ENCODE measurements at places on chromosomes 1 and 21.

GRCh38 chr1:245853291-245853690 is 653.8 kb downstream of the SMYD3 start:
- no peak for DNase-seq

- no peak for DNase-seq
Measured at GRCh38 chr1:203170625-203171330, 4.8 kb downstream of the MYBPH start.

DNA sequence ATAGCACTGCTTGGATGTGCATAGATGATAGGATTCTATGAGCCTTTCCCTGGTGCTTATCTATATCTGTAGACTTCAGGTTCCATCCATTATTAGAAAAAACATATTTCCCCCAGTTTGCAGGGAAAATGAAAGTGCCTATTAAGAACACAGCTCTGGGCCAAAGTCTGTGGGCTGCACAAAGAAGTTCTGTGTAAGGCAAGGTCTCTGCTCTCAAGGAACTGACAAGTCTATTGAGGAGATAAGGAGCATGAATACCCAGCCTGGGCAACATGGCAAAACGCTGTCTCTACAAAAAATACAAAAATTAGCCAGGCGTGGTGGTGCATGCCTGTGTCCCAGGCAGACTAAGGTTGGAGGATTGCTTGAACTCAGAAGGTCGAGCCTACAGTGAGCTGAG is 22.3 kb upstream of the SDE2 start:
- no peak for DNase-seq

DNA sequence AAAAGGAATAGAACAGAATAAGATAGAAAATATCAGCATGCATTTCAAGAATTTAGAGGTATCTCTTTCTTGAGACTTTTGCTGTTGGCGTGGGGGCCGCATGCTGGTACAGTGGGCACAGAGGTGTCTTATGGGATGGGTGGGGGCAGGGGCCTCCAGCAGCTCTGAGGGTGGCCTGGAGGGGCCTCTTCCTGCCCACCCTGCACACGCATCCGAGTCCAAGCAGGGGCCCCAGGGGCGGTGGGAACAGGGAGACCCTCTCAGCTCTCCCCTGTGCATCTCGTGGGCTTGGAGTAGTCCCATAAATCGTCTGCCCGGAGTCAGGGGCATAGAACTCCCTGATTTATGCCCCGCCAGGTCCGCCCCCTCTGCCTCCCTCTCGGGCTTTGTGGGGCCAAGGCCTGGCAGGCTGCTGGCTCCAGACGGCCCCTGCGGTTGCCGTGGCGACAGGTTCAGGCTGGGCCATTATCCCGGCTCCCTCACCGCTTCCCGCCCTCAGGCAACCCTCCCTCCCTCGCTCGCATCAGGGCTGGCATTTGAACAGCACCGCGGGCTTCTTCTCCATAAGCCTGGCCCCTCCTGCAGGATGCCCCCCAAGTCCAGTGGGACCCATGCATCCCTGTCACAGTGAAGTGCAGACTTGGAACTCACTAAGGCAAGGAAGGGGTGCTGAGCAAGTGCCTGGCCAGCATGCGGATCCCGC is 133.2 kb upstream of the ZBTB40 start:
- no peak for DNase-seq

GRCh38 chr1:221458447-221459156 is 283.3 kb downstream of the DUSP10 start:
- DNase-seq: no peak

DNA sequence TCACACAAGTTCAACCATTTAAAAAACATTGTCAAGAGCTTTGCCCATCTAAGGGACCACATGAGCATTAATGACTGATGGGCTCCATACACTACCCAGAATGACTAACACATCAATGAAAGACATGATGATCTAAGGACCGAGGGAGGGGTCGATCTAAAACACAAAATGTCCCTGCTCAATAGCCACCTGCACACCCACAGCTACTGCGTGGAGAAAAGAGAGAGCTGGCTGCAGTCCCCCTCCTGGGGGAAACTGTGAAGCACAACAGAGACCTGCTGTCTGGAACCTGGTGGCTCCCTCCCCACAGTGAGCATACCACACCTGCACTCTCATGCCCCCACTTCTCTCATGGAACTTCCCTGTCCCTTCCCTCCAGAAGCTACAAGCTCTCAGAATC is 130.1 kb upstream of the ERG start:
- no peak for DNase-seq

GRCh38 chr1:53576381-53576801 is 117.2 kb downstream of the DMRTB1 start:
- DNase-seq: no peak

DNA sequence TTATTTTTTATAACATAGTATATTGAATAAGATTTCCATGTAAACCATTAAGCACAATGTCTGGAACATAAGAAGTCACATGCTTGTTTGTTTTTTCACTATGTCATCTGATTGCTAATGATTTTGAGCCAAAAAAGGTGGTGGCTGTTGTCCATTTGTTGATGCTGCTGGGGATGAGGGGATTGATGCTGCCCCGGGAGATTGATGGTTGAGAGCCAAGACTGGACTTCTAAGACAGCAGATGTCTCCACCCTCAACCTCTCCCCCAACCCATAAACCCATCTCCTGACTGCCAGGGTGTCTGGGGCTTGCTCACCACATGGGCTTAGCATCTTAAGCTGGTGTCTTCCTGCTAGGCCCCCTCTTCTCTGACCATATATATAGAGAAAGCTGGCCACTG is 35.8 kb upstream of the CD34 start:
- DNase-seq: no peak

- peak; percentile 41 for DNase-seq
Measured at GRCh38 chr1:27332536-27333281, 9.1 kb upstream of the SYTL1 start.

GRCh38 chr1:18237371-18237770 is 129.8 kb downstream of the IGSF21 start:
- no peak for DNase-seq

- DNase-seq: peak; percentile 20
Measured at GRCh38 chr1:21508580-21509350, 458 bp upstream of the ALPL start.

DNA sequence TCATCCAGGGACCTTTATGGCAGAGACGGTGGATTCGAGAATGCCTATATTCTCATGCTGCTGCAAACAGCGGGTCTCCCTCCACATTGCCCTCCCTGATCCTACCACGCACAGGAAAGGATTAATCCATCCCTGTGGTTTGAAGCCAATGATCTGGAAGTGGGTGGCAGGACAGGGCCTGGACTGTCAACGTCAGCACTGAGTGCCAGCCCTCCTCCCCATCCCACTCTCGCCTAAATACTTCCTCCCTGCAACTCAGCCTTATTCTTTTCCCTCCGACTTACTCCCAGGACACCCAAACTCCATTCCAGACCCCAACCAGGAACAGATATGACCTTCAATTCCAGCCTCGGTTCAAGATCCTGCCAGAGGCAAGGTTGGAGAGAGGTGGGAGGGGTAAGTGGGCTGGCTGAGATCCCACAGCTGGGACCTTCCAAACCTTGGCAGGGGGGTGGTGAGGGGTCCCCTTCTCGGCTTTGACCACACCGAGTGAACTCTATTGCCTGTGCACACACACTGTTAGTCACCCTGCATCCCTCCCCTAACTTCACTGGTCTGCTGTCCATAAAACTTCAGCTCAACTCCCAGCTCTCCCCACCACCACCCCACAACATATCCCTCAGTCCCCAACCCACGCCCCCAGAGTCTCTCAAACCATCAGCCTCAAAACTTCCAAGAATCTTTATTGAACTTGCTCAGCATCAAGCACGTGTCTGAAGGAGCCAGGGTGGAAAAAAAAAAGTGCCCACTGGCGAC is 2.4 kb upstream of the S100A5 start:
- DNase-seq: no peak

- no peak for DNase-seq
Measured at GRCh38 chr1:191696354-191696753, 461.9 kb upstream of the RGS18 start.

GRCh38 chr1:197519741-197520334 is 251.8 kb downstream of the CRB1 start:
- no peak for DNase-seq

- DNase-seq: no peak
Measured at GRCh38 chr1:244955661-244956060, 91.3 kb upstream of the HNRNPU start.

DNA sequence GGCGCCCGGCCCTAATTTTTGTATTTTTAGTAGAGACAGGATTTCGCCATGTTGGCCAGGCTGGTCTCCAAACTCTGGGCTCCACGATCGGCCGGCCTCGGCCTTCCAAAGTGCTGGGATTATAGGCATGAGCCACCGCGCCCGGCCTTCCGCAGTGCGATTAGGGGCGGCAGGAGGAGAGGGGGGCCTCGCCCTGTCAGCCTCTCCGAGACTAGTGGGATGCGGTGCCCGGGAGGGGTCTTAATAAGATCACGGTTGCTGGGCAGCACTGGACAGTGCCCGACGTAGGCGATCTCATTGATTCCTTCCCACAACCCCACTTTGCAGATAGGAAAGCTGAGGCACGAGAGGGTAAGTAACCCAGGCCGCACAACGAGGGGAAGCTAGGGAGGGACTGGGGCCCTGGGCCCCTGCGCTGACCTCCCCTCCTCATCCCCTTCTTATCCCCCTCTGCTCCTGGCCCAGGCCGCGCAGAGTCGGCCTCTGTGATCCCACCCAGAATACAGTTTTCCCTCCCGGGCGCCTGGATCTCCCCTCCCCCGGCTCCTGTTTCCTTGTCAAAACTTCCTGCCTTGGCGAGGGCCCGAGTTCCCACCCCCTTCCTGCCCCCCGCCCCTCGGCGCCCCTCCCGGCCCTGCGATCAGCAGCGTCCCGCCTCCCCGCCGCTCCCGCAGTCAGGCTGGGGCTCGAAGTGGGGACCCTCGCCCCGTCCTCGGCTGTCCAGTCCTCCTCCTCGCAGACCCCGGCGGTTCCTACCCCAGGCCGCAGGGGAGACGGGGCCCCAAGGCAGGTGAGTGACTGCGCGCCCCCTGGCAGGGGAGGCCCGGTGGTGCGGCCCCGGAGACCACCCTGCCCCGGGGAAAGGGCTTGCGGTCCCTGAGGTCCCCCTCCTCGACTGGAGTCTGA is at the start of gene PEAR1:
Gene PEAR1 (plus strand): TSS at position 671 of the 906 bp plus-strand sequence. CDS start 10,209 bp downstream, outside the sequence.
- no peak for DNase-seq

- DNase-seq: no peak
Measured at GRCh38 chr1:165161130-165161529, 195.4 kb downstream of the LMX1A start.

DNA sequence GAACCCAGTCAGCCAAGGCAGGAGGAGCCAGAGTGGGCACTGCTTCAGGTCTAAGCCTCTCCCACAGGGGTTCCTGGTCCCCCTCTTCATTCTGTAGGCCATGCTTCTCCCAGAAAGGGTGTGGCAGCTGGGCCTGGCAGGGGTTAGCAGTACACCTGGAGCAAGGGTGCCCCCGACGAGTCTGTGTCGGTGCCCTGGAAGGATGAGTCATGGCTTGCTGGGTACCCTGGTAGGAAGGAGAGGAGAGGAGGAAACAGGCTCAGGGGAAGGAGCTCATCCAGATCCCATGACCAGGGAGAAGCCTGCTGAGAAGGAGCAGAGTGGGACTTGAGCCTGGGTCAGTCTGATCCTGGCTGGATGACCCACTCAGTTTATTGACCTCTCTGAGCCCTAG is 10.3 kb downstream of the KDF1 start:
- DNase-seq: no peak

DNA sequence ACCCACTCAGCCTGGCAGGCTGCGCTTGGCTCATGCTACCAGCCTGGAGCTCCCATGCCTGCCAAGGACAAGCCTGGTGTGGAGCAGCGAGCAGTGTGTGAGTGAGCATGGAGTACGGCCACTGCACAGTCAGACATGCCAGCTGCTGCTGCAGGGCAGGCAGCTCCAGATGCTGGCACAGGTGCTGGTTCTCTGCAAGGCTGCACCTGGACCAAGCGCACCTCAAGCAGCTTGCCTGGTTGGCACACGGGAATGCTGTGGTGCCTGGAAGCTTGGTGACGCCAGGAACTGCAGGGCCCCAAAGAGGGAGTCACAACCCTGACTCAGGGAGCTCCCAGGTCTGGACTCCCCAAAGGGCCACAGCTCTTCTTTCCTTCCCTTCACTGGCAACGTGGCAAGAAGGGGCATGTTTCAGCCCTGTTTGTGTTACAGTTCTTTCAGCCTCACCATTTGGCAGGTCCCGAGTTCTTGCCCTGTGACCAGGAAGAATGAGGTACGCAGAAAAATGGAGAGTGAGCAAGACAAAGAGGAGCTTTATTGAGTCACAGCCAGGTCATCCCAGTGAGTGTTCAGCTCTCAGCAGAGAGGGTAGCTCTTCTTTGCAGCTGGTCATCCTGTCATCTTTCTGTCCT is 26.1 kb downstream of the ACOT7 start:
- no peak for DNase-seq

DNA sequence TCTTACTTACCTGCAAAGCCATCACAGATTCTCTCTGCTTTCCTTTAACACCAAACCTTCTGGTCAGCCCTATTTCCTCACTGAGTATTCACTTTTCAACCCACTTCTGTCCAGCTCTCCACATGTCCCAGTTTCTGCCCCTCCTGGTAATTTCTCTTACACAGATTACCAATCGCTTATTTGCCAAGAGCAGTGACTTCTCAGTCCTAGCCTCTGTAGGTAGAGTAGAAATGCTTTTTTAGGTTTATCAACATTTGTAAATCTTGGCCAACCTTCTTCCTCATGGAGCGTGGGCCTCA is 33.6 kb upstream of the LRRC8C start:
- no peak for DNase-seq

- no peak for DNase-seq
Measured at GRCh38 chr21:25170681-25171080, 436.6 kb downstream of the MRPL39 start.

- DNase-seq: no peak
Measured at GRCh38 chr1:161162806-161163205, 3.4 kb upstream of the PPOX start.

DNA sequence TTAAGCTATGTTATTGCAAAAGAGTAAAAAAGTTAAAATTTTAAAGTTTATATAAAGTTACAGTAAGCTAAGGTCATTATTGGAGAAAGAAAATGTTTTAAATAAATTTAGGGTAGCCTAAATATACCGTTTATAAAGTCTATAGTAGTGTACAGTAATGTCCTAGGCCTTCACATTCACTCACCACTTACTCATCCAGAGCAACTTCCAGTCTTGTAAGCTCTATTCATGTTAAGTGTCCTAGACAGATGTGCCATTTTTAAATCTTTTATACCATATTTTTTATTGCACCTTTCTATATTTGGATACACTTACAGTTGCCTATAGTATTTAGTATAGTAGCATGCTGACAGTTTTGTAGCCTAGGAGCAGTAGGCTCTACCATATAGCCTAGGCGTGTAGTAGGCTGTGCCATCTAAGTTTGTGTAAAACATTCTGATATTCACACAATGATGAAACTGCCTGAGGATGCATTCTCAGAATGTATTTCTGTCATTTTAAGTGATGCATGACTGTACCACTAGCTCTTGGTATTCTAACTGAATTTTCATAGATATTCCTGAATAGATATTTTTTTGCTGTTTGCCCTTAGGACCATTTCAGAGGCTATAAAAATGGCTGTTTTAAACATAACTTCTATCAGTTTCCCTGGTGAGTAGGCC is 26.8 kb downstream of the PPP2R5A start:
- no peak for DNase-seq

GRCh38 chr21:46108827-46109312 is 11.0 kb downstream of the COL6A2 start:
- no peak for DNase-seq

- DNase-seq: no peak
Measured at GRCh38 chr1:64570267-64570855, 100.4 kb downstream of the CACHD1 start.

Data from activated effector memory CD4-positive, alpha-beta T cell treated with Interleukin-2 at 50 U/mL for 16 hours (primary cell).